ENCODE measurements at places on chromosomes 2 and 18. TPM values are rescaled to one million over a fixed set of nuclear protein-coding genes. Genes with fewer than 3 reads are reported as not detected.

Gene LTBP1
- 148 TPM for total RNA-seq

Gene CRYGD
- not detected for total RNA-seq

Gene FAM228A
- total RNA-seq, result 0.28 TPM

Gene SATB2
- total RNA-seq, result 0.85 TPM

Gene BOK
- total RNA-seq, result 99.4 TPM

Gene NEURL3
- 0.51 TPM for total RNA-seq

Gene GORASP2
- total RNA-seq, result 30.3 TPM

Gene FAM237A
- not detected for total RNA-seq

Gene TXNDC2
- not detected for total RNA-seq

Gene FAHD2B
- total RNA-seq, result 5.3 TPM

Gene PRSS56
- total RNA-seq, result not detected

Gene ALPI
- not detected for total RNA-seq

Gene TRIM54
- 0.74 TPM for total RNA-seq

Gene MALL
- 39.3 TPM for total RNA-seq

Gene TMEM18
- 22.2 TPM for total RNA-seq

Gene PFN4
- total RNA-seq, result 0.23 TPM

Gene TUBA4B
- not detected for total RNA-seq

Gene TLX2
- not detected for total RNA-seq

Gene GNLY
- not detected for total RNA-seq

Gene SERPINB3
- total RNA-seq, result 0.17 TPM

Gene MC5R
- not detected for total RNA-seq

Gene TNFAIP6
- total RNA-seq, result not detected
